ENCODE measurements at places on chromosomes 4 and X.

- no peak for DNase-seq
These were observed 173.7 kb downstream of the PABPC4L start for GRCh38 chr4:134027931-134028330.

DNA sequence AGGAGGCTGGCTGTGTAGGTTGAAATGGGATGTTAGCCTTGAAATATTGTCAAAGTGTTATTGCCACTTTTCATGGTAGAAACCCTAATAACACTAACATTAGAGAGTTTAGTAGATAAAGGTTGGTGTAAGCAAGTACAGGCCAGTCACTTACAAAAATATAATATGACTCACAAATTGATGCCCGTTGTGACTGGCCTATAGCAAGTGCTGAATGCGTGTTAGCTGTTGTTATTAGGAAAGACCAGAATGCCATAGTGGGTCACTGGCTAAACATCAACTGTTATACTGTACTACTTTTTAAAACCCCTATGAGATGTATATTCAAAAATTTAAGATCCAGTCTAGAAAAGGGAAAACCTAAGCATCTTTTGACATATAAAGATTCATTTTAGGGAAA lies 20.4 kb upstream of the GDPD2 start:
- DNase-seq = no peak

- DNase-seq = no peak
These were observed 73.7 kb downstream of the TAF1 start for GRCh38 chrX:71439896-71440295.

DNA sequence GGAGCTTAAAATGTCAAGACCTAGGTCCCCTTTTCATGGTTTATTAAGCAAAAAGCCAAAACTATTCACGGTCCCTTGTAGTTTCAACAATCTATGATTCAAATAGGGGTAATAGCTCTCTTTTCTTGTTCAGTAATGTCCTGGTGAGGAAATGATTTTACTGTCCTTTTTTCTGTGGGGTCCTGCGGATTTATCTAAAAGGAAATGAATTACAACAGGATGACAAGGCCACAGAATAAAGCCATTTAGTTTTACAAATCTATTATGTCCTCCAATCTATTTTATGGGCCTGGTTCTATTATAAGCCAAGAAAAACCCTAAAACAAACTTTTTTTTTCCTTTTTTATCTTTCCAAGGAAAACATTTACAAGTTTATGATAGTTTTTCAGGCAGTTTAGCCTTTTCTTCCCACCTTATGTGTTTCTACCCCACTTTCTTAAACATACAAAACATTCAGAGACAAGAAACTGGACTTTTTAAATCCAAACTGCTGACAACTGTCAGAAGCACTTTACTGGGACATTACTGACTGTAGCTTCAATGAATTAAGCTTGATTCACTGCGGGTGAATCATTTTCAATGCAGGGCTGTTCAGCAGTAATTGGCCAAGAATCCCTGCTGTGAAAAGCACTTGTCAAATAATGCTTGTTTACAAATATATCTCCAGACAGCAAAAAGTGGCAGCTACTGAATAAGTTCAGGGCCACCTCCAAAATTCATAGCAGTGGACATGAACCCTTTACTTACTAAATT lies 4.3 kb downstream of the EPHA5 start:
- no peak for DNase-seq

GRCh38 chr4:86586160-86586572 lies 7.9 kb upstream of the PTPN13 start:
- DNase-seq = no peak

DNA sequence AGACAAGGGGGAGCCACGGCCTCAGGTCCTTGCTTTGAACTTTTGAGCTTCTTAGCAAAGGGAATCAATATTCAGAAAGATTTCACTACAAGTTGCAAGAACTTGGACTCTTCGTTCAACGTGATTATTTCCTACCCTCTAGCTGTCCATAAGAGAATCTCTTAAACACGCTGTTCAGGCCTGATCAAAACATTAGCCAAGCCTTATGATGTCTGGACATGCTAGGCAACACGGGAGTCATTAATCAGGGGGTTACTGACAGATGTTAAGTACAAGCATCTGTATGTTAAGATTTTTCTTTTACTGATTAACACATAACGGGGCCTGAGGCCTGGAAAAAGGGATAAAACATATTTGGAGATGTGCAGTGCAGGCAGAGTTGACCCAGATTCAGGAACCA lies 138.9 kb upstream of the IL1RAPL2 start:
- DNase-seq = no peak

DNA sequence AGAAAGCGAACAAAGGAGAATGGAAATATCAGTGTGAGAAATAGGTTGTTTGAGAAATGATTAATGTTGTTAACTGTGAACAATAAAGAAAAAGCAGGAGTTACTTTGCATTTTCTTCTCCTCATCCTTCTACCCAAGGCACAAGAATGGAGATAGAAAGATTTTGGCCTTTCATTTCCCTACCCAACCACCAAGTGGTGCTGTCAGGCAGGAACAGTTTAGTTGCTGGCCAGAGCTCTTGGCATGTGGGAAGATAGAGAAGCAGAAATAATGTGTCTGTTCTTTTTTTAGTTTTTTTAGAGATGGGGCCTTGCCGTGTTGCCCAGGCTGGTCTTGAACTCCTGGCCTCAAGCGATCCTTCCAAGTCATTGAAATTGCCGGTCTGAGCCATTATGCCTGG lies 12.8 kb downstream of the HOPX start:
- no peak for DNase-seq

GRCh38 chr4:36609661-36610060 lies 328.2 kb downstream of the DTHD1 start:
- no peak for DNase-seq

GRCh38 chr4:112817933-112818593 lies 181.1 kb downstream of the LARP7 start:
- no peak for DNase-seq

DNA sequence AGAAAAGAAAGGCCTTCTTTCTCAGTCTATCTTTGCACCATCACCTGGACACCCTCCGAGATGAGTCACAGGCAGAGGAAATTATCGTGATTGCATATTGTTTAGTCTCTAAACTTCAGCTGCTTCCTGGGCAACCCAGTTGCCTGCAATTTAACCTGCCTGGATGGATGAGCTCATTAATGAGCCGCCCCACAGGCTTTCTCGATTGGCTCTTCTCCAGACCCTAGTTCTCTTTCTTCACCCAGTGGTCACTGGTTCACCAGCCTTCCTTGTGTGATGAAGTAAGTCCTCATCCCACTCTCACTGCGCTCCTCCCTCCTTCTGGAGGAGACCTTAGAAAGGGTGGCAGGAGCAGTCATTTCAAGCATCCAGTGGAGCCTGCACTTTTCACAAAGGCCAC lies 94.4 kb downstream of the SOWAHB start:
- DNase-seq = no peak

- DNase-seq = peak; percentile 5
These were observed 4.3 kb downstream of the PSAPL1 start for GRCh38 chr4:7430368-7430964.

GRCh38 chr4:59960143-59960542 lies 1240.0 kb upstream of the ADGRL3 start:
- no peak for DNase-seq

GRCh38 chr4:162707962-162708361 lies 458.7 kb downstream of the NAF1 start:
- DNase-seq = no peak

DNA sequence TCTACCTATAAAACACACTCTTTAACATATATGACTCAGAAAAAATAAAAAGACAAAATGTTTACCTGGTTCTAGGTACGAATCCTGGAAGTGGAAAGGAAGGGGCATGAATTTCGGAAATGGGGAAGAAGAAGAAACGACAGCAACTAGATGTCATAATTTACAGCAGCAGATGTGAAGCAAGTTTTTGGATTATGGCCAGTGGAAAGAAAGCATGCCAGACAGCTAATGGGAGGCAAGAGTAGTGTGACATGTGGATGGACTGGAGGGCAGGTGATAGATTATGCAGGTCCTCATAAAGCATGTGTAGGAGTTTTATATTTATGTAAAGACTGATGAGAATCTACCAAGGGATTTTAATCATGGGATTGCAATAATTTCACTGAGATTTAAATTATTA lies 279.0 kb upstream of the TACR3 start:
- no peak for DNase-seq

Data from activated CD4-positive, CD25-positive, alpha-beta regulatory T cell treated with anti-CD3 and anti-CD28 coated beads, Interleukin-2, amount 50 U/mL, for 72 hours (primary cell).